ENCODE measurements at places on chromosomes 1 and 21.

GRCh38 chr1:161480381-161481035 lies 24.7 kb upstream of the FCGR2A start:
- no peak for DNase-seq

DNA sequence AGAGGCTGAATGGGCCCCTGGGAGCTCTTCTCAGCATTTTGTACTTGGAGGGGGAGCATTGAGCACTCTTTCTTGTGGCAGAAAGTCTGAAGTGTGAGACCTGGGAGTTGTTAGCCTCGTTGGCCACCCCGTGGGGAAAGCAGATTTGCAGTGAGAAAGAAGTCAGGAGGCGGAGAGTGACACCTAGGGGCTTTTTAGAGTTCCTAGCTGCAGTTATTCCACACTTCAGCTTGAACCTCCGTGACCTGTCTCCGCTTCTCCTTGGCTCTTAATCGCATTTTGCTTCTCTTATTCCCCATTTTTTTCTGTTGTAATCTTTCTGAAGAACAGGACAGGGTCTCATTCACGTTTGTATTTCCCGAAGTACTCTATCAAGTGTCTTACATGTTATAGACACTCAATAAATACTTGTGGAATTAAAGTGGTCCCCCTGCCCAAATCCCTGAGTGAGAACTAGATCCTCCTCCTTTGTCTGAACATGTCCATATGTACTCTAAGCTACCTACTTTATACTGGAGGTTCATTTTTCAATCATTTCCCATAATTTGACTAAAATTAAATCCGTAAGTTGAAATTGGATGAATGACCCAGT lies 14.5 kb upstream of the C1orf141 start:
- DNase-seq = peak; percentile 45

DNA sequence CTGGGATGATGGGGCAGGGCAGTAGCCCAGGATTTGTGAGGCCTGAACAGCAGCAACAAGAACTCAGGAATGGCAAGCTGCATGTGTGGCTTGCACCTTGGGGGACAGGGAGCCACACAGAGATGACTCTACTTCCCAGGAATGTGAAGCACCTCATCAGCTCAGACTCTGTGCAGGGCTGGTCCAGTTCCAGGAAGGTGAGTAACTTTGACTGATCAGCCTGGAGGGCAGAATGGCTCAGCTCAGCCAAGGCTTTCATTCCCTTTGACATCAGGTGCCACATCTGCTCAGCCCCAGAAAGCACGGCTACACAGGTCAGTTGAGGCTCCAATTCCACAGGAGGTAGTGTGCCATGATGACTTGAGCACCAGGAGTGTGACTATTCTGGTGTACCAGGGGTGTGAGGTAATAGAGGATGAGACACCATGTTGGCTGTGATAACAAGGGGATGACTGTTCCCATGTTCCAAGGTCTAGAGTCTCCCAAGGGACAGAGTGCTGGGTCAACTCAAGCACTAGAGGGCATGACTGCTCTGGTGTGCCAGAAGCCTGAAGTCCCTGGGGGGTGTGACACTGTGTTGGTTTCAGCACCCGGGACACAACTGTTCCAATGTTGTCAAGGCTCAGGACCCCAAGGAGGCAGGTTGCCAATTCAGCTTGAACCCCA lies 625.8 kb upstream of the ADGRL2 start:
- DNase-seq = peak; percentile 71

DNA sequence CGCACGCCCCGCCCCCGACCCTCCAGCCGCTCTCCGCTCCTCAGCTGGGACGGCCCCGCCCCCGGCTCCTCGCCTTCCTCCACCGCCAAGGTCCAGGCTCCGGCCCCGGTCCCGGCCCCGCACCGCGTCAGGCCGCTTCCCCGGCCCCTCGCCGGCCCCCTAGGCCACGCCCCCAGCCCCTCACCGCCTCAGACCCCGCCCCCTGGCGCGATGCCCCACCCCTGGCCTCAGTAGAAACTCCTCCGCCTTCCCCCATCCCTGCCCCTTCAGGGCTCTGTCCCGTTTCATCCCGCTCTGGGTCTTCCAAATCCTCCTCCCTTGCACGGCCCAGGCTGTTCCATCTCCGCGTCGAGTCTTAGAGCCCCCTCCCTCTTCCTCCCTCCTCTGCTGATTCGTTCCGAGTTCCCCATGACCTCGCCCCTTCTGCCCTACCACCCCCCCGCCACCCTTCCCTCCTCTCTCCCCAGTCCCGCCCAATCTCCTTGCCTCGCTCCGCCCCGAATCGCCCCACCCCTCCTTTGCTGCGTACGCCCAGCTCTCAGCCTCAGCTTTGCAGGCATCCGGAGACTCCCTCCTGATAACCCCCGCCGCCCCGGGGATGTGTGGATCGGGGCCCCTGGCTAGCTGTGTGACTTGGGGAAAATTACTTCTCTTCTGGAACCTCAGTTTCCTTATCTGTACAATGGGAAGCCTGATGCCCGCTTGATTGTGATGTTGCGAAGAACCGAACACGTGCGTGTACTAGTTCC lies 448 bp upstream of the ASAP3 start:
- peak; percentile 93 for DNase-seq

- peak; percentile 48 for DNase-seq
Measured at GRCh38 chr1:173202424-173203145, 4.5 kb downstream of the TNFSF4 start.

DNA sequence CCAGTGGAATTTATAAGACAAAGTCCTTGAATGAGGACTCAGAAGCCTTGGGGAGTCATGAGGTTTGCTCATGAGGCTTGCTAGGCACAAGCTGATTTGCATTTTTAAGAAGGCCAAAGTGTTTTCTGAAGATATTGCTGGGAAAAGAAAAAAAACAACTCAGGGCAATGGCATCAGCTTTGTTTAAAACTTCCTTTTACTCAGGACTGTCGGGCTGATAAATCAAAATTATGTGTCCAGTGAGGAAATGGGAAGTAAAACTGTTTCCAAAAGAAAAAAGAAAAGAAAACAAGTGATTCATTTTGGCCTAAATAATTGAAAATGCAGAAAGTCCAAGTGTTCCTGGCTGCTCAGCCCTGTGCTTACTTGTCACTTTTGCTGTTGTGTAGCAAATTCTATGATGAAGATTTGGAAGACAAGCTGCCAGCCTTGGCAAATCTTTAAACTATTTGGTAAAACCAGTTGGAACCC lies 282.4 kb downstream of the HLX start:
- DNase-seq = no peak

DNA sequence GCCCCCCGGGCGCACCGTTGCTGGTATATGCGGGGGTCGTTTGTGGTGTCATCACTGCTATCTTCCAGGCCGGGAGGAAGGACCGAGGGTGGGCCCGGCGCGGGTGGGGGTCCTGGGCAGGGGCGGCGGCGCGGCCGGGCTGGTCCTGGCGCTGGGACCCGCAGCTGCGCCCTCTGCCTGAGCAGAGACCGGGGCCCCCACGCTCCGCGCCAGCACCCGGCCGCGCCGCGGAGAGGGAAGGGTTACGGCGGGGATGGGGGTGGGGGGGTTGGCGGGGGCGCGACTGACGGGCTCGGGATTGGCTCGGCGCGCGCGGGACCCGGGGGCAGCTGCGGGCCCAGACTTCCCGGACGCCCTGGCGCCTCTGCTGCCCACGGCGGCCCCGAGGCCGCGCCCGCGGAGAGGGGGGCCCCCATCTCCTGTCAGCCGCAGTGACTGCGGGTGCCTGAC lies 13.8 kb upstream of the SAMD11 start:
- no peak for DNase-seq

DNA sequence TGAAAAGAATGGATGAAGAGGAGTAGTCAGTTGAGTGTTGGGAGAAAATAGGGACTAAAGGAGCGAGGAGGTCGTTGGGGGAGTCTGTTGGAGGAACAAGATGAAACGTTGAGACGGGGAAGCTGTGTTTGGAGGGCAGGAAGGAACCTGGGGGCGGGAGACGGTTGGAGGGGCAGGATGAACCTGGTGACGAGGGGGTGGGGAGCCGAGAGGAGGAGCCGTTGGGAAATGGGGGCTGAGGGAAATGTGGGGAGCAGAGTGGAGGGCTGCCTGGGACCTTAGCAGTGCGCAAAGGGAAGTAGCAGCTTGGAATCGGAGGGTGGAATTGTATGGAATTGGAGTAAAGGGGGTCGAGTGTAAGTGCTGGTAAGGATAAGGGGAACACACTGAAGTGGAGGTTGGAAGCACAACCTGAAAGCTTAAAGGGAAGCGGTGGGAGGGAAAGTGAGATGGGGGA lies 630 bp downstream of the MTF2 start:
- DNase-seq = peak; percentile 6

DNA sequence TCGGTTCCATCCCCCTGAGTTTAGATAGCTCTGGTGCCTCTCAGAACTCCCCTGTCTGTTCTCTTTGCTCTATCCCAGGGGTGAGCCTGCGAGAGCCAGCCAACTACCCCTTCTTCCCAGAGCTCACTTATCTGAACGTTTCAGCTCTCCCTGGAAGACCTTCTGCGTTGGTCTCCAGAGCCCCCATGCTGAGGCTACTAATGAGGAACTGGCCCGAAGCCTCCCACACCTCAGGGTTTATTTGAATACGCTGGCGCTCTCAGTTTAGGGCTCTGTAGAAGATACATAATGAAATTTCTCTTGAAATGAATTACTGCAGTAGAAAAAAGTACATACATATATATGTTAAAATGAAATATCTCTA lies 43.5 kb downstream of the TCEANC2 start:
- no peak for DNase-seq

DNA sequence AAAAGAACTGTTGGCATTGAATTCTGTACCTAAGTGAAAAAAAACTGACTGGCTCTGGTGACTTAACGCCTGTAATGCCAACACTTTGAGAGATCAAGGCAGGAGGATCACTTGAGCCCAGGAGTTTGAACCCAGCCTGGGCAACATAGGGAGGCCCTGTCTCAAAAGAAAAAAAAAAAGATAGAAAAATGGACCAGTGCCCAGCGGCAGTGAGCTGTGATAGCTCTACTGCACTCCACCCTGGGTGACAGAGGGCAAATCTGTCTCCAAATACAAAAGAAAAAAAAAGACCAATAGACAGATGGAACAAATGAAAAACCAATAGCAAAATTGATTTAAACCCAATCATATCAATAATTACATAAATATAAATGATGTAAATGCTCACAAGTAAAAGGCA lies 674 bp upstream of the AKR7A3 start:
- no peak for DNase-seq

GRCh38 chr21:46213620-46214286 lies 14.8 kb downstream of the LSS start:
- no peak for DNase-seq

GRCh38 chr1:243270097-243270864 lies 14.4 kb downstream of the SDCCAG8 start:
- no peak for DNase-seq

DNA sequence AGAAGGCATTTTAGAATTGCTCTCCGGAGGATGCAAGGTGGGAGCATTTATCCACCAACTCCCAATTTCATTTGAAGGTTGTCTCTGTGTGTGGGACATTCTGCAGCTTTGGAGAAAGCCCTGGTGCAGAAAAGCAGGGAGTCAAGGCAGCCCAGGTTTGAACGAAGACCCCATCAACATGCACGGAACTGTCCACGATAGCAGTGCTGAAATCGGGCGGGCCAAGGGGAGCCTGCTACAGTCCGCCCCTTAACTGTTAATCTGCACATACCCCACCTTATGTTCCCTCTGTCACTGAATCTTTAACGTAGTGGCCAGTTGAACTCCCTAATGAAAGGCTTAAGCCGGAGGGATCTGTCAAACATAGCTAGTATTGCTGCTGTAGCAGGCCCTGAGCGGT lies 68.8 kb upstream of the C1orf174 start:
- DNase-seq = no peak

- DNase-seq = no peak
Measured at GRCh38 chr21:37220433-37220980, 46.6 kb downstream of the VPS26C start.

DNA sequence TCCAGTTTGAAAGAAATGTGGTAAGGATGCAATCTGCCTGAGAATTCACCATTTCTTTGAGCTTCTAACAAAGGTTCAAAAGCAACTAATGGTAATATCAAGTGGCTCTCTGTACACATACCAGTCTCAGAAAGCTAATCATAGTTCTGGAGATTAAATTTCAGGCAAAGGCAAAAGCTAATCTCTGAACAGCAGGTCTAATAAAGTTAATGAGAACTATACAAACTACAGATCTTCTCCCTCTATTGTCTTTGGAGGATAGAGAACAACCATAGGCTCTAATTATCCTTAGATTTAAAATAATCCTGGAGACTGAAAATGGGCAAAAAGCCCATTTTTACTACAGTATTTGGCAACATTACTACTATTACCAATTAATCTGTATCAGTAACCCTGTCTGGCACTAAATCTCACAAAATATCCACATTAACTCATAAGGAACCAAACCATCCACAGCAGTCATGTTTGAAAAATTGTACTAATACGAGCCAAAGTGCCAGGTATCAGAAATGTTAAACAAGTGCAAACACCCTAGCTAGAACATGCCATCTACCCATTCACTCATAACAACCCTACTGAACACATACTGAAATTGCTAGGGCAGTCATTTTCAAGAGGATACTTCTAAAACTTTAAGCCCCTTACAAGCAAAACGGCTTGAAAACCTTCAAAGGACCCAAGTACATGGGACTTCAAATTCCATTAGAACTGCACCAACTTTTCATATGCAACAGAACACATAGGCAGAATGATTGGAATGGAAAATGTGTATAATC lies 4.8 kb downstream of the DIPK1A start:
- no peak for DNase-seq

GRCh38 chr1:79945391-79945790 lies 938.9 kb upstream of the ADGRL4 start:
- no peak for DNase-seq

- no peak for DNase-seq
Measured at GRCh38 chr1:185260611-185261010, 56.4 kb downstream of the IVNS1ABP start.

DNA sequence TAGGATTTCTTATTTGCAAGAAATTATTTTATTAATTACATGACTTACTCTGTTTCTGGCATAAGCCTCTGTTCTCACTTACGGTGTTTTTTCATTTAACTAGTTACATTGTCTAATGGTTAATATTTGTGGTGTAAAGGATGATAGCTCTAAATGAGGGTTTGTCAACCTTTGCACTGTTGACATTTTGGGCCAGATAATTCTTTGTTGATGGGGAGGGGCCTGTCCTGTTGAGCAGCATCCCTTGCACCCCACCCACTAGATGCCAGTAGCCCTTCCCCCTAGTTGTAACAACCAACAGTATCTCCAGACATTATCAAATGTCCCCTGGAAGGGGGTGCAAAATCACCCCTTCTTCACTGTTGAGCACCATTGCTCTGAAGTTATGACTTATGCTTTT lies 83.6 kb upstream of the SLC44A3 start:
- DNase-seq = no peak

DNA sequence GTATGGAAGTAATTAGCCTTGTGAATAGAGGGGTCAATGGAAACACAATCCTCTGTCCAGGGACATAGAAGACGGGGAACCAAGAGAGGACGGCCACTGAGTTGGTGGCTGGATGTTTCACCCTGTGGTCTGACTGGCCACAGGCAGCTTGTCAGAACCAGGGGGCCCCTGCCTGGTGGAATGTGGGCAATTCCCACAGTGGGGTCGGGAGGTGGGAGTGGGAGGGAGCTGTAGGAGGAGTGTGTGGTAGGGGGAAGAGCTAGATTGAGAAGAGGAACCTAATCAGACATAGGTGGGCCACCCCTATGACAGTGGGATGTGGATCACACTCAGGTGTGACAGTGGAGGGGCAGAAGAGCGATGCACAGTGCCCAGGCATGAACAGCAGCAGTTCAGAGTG lies 31.3 kb downstream of the TRIM62 start:
- DNase-seq = no peak

Measured in Caki2 (cell line).